ENCODE measurements at places on chromosomes 11 and 22.

GRCh38 chr22:26281941-26282340 is 112.7 kb downstream of the SEZ6L start:
- DNase-seq = no peak

GRCh38 chr11:130089674-130090073 is 20.0 kb downstream of the APLP2 start:
- no peak for DNase-seq

DNA sequence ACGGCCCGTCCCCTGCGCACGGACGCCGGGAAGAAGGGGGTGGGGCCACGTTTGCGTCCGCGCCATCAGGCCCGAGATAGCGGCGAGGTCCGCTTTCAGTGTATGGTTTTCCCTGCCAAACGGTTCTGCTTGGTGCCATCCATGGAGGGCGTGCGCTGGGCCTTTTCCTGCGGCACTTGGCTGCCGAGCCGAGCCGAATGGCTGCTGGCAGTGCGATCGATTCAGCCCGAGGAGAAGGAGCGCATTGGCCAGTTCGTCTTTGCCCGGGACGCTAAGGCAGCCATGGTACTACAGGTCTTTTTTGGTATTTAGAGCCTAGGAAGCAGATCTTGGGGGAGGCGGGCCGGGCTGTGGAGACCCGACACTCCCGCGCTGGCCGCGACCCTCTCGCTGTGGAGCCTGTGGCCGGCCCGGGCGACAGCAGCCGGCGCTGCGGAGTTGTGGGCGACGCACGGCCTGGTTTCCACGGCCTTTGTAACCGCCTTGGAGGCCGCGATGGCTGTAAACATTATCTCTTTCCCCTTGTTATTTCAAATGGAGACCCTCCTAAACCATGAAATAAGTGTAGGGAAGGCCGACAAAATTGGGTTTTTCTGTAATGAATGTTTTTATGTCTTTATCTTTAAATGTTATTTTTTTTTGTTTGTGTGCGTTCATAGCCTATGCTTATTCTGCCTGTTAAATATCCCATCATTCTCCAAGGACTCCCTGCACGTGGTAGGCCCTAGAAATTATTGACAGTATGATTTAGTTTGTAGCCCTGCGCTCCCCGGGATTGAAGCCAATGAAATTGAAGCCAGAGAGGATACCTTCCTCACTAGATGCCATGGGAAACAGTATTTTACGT is at the start of gene AASDHPPT:
TSS of gene AASDHPPT (plus strand) at position 54 of the 847 bp plus-strand sequence. CDS start at position 103, 49 bp downstream.
- no peak for DNase-seq

DNA sequence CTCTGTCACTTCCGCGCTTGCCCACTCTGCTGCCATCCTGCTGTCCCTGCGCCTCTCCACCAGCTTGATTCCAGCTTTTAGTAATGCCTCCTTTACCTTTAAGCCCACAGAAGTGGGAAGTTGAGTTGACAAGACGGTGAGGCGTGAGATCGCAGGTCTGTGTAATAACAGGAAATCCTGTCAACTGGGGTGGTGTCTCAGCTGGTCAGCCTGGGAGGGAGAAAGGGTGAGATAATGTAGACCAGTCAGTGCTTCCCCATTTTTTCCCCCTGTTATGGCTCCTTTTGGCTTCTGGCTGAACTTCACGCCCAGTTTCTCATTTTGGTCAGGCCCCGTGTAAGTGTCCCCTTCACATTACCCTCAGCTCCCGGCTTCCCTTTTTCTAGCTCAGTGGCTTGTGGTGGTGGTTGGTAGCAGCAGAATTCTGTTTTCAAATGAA is 98.9 kb downstream of the TRAF6 start:
- DNase-seq = no peak

- no peak for DNase-seq
These were observed 565.1 kb upstream of the CCDC179 start for GRCh38 chr11:23425381-23425780.

- DNase-seq = no peak
These were observed 5.4 kb upstream of the MAPK8IP1 start for GRCh38 chr11:45879803-45880686.

- no peak for DNase-seq
These were observed 191.4 kb downstream of the ARHGAP42 start for GRCh38 chr11:100878474-100878873.

DNA sequence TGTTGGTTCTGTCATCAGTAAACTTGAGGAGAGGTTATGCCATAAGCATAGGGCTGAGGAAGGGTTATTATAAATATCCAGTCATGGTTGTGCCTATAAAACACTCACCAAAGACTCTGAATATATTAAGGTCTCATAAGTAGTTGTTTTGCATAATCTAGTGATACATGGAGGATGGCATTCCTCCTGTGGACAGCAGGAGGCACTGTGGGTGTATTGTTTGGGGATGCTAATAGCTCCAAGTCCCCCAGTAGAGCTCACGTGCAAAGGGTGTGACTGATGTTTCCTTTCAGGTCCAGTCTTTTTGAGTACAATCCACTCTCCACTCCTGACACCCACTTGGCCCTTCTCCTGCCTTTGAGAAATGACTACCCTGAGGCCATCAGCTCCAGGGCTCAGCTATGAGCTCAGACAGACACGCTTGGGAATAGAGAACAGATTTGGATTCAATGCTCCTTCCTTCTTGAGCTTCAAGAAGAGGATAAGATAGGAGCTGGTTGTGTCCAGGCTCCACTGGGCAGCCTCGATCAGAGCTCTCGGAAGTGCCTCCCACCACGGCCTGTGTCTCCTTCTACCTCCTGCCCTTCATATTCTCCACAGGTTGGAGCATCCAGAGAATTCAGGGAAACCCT is 85.2 kb upstream of the IGLL5 start:
- DNase-seq = no peak

DNA sequence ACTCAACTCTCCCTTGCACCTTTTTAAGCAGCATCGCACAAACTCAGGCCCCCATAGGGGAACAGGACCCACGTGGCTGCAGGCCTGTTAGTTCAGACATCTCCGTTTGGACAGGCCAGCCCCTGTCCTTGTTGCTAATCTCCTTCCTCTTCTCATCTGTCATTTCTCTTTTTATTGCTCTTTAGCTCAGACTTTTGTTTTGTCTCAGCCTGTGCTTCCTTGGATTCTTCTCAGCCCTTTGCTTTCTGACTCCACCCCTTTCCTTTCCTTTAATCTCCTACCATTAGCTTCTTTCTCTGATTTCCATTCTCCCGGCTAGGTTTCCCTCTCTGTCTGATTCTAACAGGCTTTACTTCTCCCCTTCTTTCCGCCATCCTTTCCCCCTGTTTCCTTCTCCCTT is 68.7 kb downstream of the SCN3B start:
- DNase-seq = no peak

DNA sequence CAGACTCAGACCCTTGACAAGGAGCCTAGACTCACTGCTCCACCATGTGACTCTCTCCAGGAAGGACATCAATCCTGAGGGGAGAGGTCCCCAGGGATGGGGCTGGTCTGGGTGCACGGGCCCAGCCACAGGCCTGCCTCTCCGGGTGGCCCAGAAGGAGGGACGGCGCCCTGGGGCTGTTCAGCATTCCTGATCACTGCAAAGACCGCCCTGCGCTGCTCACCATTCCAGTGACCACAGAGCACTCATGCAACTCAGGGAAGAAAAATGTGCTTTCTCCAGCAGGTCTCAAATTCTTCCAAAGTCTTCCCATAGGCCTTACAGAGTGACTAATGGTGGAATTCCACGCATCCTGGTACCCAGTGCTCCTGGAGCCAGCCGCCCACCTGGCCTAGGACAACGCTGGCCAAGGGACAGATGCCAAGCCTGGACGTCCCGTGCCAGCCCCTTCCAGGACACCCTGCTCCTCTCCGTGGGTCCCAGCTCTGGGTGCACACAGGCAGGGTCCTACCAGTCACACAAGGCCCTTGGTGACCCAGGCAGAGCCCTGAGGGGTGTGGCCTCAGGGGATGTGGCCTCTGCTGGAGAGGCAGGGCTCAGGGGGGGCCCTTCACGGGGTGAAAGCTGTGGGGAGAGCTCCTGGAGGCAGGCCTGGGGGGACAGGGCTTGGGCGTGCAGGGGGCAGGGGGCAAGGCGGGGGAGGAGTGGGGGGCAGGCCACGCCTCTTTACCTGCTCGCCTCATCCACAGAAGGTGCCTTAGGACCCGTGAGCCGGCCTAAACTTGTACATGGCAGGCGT is 178.8 kb downstream of the IGLL1 start:
- DNase-seq = no peak

GRCh38 chr11:18727479-18728236 is 1.7 kb upstream of the IGSF22 start:
- DNase-seq = peak; percentile 52

DNA sequence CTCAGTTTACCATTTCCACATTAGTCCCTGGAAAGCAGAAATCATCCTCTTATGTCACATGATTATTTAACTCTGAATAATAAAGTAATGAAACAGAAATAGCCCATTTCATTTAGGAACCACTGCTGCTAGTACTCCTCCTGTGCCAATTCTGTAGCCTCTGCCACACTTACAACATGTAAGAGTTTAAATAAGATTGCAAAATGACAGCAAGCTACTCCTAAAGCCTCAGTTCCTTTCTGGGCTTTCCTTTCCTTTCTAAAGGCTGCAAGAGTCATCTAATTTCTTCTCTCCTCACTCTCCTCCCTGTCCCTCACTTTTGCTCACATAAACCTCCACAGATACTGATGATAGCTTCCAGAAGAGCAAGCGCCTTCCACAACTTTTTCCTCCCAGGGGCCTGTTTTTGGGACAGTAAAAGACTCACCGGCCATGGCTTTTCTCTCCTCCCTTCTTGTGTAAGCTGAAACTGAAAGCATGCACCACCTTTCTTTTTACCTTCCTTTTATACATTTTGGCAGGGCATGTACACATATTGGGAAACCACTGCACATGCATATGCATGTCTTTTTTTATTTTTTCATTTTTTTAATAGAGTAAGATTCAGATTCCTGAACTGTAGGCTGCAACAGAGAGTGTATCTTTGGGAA is 38.5 kb downstream of the CARD18 start:
- DNase-seq = no peak

DNA sequence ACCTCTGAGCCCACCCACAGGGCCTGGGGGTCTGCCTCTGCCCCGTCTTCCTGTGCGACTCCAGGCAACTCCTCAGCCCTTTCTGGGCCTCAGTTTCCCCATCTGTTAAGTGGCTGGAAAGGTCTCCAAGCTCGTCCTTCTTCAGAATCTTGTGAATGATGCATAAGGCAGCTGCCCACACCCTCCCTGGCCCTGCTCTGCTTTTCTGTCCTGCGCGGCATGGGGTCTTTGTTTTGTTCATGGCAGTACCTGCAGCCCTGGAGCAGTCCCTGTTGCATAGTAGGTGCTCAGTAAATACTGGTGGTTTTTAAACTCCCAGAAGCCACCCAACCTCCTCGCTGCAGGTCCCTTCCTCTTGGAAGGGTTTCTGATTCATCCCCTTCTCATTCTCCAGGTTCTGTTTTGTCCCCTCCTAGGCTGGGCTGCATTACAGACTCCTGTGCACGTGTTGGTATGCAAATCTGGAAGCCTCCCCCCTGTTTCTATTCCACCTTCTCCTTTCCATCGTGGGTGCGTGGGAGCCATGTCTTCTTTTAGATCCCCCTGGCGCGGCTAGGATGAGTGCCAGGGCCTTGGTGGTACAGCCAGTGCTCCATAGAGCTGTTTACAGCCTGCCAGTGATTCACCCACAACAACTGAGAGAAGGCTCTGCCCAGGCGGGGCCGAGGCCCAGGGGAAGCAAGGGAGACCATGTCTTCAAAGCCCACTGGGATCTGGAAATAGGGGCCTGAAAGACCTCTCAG is 19.3 kb upstream of the SYT7 start:
- no peak for DNase-seq

DNA sequence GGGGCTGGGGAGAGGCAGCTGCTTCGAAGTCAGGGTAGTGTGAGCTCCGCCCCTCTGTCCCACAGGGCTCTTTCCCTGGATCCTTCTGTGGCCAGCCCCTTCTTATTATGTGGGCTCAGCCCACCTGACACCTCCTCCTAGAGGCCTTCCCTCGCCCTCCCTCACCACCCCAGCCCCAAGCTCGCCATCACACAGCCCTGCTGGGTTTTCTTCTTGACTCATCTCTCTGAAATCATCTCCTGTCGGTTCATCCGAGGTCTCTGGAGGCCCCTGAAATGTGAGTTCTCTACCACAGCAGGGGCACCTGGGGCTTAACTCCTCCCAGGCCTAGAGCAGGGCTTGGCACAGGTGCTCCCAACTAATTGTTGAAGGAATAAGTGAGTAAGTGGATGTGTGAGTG is 65.2 kb downstream of the CACNA1I start:
- DNase-seq = no peak

DNA sequence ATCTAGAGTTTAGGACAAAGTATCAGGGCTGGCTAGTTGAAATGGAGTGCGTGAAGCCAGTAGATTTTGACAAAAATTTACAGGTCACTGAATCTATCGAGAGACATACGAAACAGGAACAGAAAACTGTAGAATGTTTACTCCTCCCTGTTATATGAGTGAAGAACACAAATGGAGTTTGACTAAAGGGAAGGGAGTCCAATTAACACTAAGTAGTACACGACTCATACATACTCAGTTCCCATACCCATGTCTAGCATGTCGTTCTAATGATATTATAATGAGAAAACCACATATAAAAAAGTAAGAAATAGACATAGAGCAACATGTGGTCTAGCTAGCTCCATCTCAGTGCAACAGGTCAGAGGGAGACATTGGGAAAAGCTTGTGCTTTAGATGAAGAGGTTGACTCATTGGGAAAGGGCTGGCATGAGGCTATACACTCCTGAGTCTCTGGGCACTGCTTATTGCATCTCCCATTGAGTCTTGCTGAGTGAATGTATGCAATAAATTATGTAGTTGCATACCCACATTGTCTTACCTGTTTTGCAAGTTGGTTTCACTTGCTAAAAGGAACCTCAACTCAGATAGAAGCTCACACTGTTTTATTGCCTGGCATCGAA is 43.5 kb downstream of the CD44 start:
- no peak for DNase-seq

DNA sequence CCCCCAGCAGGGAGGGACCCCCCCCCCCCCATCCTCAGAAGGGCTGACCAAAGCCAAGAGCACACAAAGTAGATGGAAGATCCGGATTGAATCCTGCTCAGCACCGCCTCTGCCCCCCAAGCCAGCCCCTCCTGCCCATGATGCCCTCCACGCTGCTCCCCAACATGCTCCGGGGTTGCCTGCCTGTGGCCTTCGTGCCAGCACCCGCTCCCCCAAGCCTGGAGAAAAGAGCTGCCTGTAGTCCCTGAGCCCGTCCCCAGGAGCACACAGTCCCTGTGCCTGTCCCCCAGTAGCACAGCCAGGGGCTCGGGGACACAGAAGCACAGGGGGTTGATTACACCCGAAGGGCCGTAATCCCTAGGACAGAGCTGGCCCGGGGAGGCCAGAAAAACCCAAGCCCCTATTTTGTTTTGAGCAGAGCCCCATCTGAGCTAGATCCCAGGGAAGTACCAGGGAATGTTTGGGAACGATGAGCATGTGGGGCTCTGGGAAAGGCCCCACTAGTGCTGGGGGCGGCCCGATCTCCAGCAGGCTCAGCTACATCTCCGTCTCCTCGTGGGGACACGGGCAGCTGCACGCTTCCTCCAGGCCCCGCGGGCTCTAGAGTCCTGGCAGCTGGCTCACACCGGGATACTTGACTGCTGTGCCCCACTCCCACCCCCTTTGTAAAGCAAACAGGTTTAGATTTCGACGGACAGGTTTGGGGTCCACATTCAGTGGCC is 66.7 kb downstream of the PHF21B start:
- no peak for DNase-seq

DNA sequence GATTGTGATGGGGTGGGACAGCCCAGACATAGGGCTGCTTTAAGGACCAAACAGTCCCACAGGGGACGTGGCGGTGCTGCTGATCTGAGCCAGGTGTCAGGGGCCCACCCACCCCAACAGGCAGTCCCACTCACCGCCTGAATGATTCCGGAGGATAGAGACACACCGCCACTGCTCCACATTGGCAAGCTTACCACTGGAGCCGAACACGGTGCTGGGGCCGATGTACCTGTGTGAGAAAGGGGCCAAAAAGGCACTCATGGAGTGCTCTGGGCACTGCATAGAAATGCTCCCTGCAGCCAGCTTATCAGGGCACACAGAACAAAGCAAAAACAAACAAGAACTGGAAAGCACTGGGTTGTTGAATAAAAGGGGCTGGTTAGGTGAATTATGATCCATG is 25.9 kb downstream of the HIRA start:
- no peak for DNase-seq

All from activated CD4-positive, alpha-beta T cell treated with anti-CD3 and anti-CD28 coated beads, Interleukin-2, amount 50 U/mL, for 48 hours (primary cell).